ENCODE measurements at places on chromosomes 6 and 20.

DNA sequence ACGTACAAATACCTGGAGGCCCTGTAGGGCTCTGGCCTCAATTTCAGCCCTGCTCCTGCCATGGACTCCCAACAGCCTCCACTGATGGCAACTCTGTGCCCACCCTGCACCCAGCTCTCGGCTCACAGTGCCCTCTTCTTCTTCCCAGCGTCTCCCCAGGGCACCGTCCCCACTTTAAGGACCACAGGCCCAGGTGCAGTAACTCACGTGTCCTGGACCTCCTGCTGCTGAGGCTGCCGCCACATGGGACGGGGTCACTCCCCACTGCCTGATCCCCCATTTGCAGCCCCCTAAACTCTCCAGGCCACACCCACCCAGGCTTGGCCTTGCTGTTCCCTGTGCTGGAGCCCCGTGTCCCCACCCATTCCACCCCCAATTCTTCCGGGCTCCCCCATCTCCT is 223.4 kb downstream of the PREX1 start:
- DNase-seq: no peak

GRCh38 chr6:45613656-45614055 is 235.9 kb upstream of the SUPT3H start:
- DNase-seq: no peak

- no peak for DNase-seq
These were observed 1.4 kb downstream of the PIM1 start for GRCh38 chr6:37171201-37171969.

DNA sequence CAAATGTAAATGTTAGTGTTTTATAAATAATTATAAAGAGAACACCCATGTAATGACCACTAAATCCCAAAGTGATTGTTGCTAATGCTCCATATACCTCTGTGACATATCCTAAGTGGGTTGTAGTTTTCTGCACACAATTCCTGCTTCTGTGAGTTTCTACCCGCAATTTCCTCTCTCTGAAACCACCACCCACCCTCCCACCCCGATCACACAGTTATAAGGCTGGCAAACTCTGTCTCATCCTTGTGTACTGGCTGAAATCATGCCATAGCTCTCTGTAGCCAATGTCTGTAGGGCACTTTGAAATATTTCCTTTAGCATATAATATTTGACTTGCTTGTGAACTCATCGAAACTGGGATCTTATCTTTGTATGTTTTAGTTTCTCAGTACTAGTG is 236.6 kb downstream of the PLCB1 start:
- DNase-seq: no peak

DNA sequence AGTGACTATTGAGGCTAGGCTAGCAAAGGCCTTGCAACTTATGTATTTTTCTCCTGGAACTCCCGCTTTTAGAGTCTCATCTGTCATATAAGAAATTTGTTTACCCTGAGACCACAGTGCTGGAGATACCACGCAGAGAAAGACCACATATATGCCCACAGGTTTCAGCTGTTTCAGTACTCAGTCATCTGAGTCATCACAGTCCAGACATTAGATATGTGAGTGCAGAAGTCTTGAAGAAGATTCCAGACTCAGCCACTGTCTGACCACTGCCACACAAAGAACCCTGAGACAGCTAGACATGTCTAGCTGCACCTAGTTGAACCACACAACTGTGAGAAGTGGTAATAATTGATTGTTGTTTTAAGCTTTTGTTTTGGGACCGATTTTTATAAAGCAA is 648.3 kb downstream of the EPM2A start:
- no peak for DNase-seq

All from activated CD4-positive, alpha-beta T cell treated with anti-CD3 and anti-CD28 coated beads, Interleukin-2, amount 50 U/mL, for 24 hours (primary cell).